Thymus (tissue), 14 donors: ENCODE measurements at places on chromosomes 16 and 17.
A peak's percentile ranks its signal among the peaks of the same experiment; 100 is the strongest.

GRCh38 chr17:39946551-39947330, 16.1 kb upstream of the GSDMA start:
- DNase-seq, result no peak

DNA sequence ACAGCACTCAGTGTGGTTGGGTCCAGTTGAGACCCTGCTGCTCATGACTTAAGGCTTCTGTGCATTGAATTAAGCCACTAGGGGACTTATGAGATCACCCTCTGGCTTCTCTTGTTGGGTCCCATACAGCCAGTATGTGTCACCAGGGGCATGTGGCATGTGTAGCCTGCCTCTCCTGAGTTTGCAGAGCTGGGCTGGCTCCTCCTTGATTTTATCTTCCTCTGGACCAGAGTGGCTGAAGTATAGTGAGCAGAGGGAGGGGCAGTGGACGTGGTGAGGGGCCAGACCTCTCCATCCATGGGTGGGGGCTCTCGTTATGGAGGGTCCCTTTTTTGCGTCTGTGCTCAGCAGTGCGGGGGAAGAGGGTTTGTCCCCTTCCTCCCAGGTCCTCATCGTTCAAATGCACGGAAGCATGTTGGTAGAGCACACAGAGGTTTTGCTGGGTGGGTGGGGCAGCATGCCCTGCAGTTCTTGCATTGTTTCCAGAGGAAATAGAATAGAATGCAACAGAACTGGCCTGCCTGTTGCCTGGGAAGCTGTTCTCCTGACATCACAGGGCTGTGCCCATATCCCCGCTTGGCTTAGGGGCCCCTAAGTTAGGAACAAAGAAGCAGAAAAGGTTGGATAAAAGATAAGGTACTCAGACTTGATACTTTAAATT, 77.4 kb downstream of the SPECC1 start:
- DNase-seq, result no peak

GRCh38 chr17:64781810-64782555, 119.9 kb upstream of the SMURF2 start:
- DNase-seq, result no peak

DNA sequence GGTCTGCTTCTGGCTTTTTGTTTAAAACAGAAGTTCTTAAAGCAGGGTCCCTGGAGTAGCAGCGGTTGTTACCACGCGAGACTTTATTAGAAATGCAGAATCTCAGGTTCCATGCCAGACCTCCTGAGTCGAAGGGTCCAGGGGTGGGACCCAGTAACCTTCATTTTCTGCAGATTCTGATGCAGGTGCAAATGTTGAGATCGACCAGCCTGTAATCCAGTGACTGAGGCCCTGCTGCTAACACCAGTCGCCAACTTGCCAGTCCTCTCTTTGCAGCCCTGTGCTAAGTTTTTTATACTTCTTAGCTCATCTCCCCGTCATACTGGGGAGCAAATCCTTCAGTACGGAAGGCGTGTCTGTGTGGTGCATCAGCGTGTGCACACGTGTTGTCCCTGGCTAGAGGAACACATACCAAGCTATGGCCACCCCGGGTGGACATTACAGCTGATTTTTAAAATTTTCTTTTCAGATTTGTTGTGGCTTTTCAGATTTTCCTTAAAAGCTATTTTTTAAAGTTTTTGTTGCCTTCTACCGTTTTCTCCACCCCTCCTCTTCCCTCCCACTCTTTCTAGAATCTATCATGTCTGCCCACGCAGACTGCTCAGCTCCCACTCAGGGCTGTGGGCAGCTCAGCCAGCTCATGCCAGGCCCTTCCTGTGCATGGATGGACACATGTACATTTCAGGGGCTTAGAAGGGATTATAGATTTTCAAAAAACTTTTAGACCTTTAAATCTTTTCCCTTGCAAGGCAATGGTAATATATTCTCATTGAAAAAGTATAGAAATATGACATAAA, 57.7 kb downstream of the MEAK7 start:
- no peak for DNase-seq

DNA sequence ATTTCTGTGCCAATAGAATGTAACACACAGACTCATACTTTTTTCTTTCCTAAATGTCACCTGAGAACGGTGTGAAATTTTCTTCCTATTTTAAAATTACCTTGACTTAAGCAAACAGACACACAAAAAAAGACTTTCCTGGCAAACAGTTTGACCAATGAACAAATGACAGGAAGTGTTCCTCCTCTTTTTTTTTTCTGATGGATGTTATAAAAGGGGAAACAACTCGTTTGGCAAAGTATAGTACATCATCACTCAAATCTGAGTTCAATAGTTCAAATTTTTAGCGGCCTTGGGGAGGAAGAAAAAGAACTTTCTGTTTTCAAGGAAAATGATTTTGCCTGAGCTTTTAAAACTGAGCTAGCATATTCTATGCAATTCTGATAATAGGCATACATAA, 19.8 kb downstream of the HS3ST3A1 start:
- DNase-seq, result no peak

DNA sequence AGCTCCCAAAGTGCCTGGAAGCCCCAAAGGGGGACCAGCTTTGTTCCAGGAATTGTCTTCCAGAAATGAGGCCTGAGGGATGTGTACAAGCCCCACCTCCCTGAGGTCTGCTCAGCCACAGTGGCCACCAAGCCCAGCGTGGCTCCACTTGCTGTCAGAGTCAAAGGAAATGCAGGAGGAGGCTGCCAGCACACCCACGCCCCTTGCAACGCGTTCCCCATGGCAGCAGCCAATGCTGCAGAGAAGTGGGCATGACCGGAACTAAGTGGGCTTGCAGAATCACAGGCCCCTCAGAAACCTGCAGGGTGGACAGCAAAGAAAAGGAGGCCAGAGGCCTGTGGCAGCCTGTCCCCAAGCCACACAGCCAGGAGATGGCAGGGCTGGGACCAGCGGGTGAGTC, 320.8 kb downstream of the FOXL1 start:
- no peak for DNase-seq

DNA sequence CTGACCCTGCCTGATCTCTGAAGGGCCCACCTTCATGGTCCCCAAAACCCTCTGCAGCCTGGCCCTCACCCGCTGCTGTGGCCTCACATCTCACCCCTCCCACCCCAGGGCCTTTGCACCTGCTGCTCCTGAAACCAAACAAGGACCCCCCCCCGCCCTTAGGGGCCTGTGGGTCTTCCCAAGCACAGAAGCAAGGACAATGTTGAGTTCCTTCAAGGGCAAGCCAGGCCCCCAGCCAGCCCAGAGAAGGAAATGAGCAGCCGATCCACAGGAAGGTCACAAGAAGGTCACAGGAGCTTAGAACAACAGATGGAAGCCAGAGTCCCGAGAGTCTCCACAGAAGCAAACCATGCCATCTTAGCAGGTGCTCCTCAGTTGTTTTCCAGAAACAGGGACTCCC, 493 bp upstream of the PDE6G start:
- no peak for DNase-seq

- no peak for DNase-seq
These were observed 696.8 kb upstream of the SOX9 start for GRCh38 chr17:71423871-71424546.

DNA sequence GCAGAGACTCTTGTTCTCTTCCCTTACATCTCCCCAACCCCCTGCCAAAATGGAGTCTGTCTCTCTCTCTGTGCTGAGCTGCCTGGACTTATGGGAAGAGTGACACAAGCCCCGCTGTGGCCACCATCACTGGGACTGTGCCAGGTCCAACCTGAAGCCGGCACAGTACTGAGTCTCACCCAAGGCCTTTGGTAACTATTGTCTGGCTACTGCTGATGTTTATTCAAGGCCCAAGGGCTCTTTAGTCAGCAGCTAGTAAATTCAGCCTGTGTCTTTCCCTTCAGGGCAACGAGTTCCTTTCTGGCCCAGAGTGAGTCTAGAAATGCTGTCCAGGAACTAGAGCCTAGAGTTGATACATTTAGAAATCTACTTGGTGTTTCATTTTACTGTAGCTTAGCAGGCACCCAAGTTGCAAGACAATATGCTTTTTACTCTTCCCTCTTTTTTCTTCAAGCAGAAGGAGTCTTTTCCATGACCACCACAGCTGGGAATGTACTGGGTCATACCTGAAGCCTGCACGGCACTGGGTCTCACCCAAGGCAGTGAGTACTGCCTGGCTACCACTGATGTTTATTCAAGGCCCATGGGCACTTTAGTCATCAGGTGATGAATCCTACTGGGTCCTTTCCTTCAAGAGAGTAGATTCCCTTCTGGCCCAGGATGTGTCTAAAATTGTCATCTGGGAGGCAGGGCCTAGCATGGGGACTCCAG, 17.7 kb downstream of the EFCAB5 start:
- no peak for DNase-seq

- DNase-seq, result no peak
These were observed 1.9 kb upstream of the SDR42E1 start for GRCh38 chr16:82013139-82013538.

DNA sequence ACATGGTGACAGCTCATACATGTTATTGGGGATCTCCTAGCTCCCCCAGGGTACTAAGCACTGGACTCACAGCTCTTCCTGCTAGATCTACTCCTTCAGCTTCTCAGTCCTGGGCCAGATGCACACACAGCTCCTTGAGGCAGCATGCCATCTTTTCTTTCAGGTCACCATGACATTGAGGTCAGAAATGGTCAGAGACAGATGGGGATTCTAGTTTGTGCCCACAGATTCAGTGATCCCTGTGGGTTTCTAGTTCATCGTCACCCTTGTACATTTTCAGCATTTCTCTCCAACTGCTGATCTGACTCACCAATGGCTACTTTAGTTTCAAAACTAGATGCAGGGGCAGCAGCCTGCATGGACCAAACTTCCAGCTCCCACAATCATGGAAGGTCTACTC, 560.7 kb upstream of the PSMD7 start:
- DNase-seq, result no peak

- DNase-seq, result no peak
These were observed 136.5 kb downstream of the SKAP1 start for GRCh38 chr17:48293319-48294019.

GRCh38 chr16:65274566-65274965, 152.7 kb upstream of the CDH11 start:
- DNase-seq, result no peak

GRCh38 chr16:13772782-13773181, 147.2 kb upstream of the ERCC4 start:
- DNase-seq, result no peak

DNA sequence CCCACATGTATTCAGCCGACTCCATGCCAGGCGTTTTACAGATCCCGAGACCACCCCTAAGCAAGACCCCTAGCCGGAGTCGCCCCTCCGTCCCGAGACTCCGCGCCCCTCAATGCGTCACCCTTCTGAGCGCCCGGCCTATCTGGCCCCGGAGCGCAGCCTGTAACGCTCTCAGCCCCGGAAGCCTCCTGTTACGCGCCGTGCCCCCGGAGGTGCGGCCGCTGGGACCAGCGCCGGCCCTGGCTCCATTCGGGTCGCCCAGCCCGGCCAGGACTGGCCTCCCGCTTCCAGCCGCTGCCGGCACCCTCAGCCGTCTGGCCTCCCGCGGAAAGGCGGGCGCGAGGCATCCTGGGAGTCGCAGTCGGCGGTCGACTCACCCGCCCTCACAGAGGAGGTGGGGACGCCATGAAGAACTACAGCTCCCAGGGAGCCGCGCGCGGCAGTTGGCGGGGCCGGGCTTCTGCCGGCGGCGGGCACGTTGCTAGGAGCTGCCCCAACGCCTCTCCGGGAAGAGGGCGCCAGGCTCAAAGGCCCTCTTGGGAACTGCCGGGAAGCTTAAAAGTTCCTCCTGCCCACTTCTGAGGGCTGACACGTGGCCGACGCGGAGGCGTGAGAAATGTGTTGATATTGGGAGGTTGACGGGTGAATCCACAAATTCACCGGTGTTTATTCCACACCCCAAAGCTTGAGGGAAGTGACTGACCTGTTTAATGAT, at the start of gene FBF1:
TSS of gene FBF1 (minus strand) at position 316 of the 715 bp plus-strand sequence. CDS start 2,893 bp downstream, outside the sequence.
- peak; percentile 79 for DNase-seq
